ENCODE measurements at places on chromosomes 11 and 22. TPM values are rescaled to one million over a fixed set of nuclear protein-coding genes. Genes with fewer than 3 reads are reported as not detected.

DNA sequence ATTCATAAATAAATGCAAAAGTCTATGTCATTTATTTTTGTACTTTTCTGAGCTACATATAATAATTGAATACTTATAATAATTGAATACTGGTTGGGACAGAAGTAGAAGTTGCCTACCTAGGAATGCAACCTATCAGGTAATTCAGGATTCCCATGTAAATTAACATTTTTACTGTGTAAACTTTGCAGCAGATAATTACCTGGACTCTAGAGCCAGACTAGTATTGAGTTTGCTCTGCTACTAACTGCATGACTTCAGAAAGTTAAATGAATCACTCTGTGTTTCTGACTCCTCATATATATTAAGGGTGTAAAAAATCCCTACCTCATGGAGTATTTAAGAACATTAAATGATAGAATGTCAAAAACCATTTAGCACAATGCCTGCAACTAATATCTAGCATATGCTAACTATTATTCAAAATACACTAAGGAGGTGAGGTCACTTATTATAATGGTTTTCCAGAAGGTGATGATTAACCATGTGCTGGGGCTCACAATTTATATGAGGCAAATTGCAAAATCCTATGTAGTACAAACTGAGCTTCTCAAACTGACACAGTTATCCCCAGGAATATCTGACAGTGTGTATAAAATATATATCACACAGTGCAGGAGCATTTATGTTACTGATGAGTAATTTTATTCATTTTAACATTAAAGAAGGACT lies 138.1 kb upstream of the ANO3 start:
- DNase-seq, result no peak

Gene OR4C11
- not detected for total RNA-seq

GRCh38 chr11:12854829-12855228 lies 154.3 kb upstream of the RASSF10 start:
- no peak for DNase-seq

- peak; percentile 42 for DNase-seq
Observed at GRCh38 chr22:21000207-21000986, 1.5 kb downstream of the THAP7 start.

GRCh38 chr11:91209306-91209705 lies 986.5 kb upstream of the CHORDC1 start:
- no peak for DNase-seq

DNA sequence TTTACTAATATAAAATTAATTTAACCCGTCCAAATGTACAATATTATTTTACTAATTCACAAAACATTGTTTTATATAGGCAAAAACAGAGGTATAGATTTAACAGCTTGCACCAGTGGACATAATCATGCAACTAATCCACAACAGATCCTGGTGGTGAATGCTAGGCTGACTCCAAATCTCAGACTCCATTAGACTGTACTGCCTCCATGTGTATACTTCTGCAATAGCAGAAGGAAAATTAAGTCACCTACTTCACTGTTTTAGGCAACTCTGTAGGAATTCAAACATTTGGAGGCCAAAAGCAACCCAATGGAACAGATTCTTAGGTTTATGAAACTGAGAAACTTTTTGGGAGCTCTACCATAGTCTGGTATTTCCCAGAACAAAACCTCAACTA lies 30.0 kb upstream of the RAB39A start:
- no peak for DNase-seq

DNA sequence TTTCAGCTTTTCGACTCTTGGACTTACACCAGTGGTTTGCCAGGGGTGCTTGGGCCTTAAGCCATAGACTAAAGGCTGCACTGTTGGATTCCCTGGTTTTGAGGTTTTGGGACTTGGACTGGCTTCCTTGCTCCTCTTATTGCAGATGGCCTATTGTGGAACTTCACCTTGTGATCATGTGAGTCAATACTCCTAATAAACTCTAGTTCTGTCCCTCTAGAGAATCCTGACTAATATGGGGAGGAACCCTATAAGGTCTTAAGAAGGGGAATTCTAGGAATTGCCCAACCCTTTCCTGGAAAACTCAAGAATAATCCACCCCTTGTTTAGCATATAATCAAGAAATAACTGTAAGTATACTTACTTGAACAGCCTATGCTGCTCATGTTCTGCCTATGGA lies 491.8 kb downstream of the TMEM135 start:
- no peak for DNase-seq

DNA sequence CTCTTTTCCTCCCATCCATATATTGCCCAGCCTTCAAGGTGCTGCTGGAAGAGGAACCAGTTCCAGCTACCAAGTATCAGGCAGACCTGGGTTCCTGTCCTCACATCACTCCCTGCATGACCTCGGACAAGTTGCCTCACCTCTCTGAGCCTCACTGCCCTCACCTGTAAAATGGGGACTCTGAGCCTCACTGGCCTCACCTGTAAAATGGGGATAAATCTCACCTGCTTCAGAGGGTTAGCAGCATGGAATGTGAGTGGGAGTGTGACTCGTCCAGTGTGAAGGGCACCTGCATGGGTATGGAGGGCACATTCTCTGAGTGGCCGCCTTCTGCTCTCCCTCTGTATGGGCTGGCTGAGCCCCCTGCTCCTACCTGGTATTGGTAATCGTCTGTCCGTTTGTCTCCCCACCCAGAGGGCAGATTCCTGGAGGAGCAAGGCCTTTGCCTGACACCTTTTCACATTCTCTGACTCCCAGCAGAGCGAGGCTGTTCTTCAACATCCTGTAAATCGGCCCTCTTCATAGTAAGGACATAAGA lies 3.7 kb downstream of the GRIK4 start:
- DNase-seq, result no peak

Gene MS4A6E
- total RNA-seq, result not detected

Gene LSP1
- 15.8 TPM for total RNA-seq

DNA sequence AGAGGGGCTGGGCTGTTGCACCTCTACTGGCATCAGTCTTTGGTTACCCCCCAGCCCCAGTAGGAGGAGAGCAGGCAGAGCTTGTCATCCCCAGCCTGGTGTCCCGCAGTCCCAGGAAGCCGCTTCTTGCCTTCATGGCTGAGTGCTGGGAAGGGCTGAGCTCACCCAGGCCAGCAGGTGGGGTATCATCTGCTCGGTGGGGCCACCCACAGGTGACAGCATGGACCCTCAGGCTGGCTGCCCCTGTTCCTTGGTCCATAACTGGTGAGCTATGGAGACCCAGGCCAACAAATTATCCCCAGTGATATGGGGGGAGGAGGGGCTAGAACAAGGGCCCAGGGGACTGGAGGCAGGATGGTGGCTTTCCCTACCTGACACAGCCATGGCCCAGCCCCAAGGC lies 6.5 kb upstream of the RHOD start:
- no peak for DNase-seq

- no peak for DNase-seq
Observed at GRCh38 chr11:132052904-132053303, 682.5 kb downstream of the NTM start.

DNA sequence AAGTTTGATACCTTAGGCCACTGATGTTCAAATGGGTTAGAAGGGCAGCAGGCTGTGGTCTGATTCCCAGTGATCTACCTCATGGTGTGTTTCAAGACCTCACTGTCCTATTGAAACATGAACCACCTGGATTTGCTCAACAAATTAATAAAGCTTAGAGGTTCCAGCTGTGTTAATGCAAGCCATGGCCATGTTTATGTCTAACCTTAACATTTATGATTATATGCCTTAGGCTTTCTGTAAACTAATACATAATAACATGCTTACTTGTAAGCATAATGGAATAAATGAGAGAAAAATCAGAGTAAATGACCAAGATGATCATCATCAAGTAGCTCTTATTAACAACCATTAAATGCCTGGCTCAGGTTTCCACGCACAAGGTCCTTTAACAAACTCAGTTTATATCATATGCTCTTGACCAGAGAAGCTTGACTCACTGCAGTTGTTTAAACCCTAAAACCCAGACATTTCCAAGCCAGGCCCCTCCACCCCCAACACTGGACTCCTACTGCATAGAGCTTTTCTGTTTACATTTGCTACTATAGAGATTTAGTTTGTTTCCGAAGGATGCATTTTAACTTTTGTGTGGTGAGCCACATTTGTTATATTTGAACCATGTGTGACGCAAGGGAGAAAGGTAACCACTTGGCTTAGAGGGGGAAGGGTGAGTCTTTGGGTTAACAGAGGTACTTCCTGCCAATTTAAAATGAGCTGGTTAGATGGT lies 43.7 kb downstream of the KREMEN1 start:
- DNase-seq, result no peak

- DNase-seq, result no peak
Observed at GRCh38 chr22:22449819-22450218, 58.7 kb downstream of the ZNF280B start.

- no peak for DNase-seq
Observed at GRCh38 chr11:72405009-72405408, 29.3 kb downstream of the CLPB start.

Gene CACNA1I
- total RNA-seq, result not detected

GRCh38 chr22:24060375-24060788 lies 49.3 kb downstream of the CABIN1 start:
- no peak for DNase-seq

Measured in right cardiac atrium (tissue), 5 donors.